RWPE2 (cell line): ENCODE measurements at places on chromosomes 7 and 10.

GRCh38 chr7:16891338-16891737, 9.6 kb upstream of the AGR3 start:
- H3K4me3 ChIP-seq: no peak overlapping the region
- peaks cover 13% of the 10 kb centered on the region for H3K4me1 ChIP-seq
- H3K36me3 ChIP-seq: no peaks in the 10 kb centered on the region

DNA sequence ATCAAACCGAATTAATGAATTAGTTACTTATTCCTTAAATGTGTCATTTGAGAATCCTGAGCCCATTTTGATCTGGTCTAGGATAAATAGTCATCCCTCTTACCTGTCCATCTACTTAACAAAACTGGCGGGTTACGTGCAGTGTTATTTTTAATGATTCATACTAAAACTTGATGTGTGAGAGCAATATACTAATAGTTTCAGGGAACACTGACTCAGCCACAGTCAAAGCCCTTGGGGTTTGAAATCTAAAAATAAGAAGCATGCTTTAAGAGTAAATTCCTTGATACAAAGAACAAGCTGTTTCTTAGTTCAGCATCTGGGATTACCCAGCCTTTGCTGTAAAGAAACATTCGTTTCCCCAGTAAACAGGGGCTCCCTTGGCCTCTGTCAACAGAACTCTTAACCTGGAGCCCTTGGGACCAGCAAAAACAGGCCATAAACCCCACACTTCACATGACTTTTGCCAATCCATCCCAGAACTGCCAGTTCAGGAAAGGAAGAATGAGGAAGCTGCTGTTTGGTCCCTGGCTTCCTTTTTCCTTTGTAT, 370.6 kb upstream of the IGFBP3 start:
- no peak overlapping the region for H3K4me3 ChIP-seq
- no peaks in the 10 kb centered on the region for H3K27me3 ChIP-seq
- peak overlapping the region; percentile 85 for H3K27ac ChIP-seq
- H3K4me1 ChIP-seq: peaks cover 24% of the 10 kb centered on the region
- DNase-seq: no peak

GRCh38 chr7:83663131-83663530, 14.2 kb upstream of the SEMA3E start:
- H3K4me1 ChIP-seq: no peaks in the 10 kb centered on the region
- no peak overlapping the region for H3K27ac ChIP-seq
- H3K4me3 ChIP-seq: no peak overlapping the region
- H3K36me3 ChIP-seq: no peaks in the 10 kb centered on the region
- DNase-seq: no peak

DNA sequence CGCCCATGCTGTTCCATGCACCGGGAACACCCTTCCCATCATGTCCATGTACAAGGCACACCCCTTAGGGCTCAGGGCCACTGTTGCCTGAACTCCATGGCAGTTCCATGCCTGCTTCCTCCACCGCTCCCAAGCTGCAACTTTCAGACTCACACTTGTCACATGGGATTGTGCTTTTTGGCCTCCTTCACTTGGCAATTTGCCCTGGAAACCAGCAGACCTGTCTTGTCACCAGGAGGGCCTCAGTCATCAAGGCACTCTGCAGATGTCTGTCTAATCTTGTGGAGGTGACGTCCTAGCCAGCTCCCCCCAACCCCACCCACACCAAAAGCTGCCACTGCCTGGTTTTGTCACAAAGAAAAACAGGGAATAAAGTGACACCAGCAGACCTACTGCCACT, 47.5 kb downstream of the CARD11 start:
- DNase-seq: no peak
- no peak overlapping the region for H3K27ac ChIP-seq
- H3K4me1 ChIP-seq: no peaks in the 10 kb centered on the region
- no peak overlapping the region for H3K4me3 ChIP-seq
- no peaks in the 10 kb centered on the region for H3K36me3 ChIP-seq
- H3K27me3 ChIP-seq: no peaks in the 10 kb centered on the region

DNA sequence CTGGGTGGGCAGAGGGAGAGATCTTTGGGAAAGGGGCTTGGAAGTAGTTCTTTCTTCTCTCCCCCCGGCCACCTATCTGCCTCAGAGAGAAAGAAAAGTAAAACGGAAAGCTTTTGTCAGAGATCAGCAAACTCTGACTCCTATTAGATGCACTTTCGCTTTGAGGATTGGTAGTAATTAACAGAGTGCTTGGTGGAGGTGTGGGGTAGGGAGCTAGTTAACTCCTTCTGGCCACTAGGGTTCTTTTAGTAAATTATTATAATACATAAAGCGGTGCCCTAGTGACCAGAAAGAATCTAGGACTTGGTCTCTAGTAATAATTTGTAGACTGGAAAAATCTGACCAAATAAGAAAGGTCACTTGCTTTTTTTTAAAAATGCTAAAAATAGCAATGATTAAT, 54.6 kb downstream of the CPVL start:
- H3K36me3 ChIP-seq: no peaks in the 10 kb centered on the region
- no peaks in the 10 kb centered on the region for H3K4me1 ChIP-seq
- H3K27ac ChIP-seq: no peak overlapping the region
- H3K27me3 ChIP-seq: no peaks in the 10 kb centered on the region
- no peak for DNase-seq

DNA sequence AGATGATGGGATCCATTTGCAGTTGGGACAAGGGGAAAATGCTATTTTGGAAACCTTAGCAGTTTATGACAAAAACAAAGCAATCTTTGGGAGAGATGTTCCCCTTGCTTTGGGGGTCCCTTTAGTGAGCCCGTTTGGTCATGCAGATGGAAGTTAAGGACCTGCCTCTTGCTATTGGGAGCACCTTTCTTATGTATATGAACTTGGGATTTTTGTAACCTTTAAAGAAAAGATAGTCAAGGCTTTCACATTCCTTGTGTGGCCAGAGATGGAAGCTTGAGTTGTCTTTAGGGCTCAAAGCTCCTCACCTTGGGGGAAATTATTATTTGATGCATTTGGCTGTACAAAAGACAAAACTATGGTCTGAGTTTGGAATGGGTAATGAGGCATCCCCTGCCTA, 179.0 kb upstream of the PLPP4 start:
- no peak for DNase-seq
- no peaks in the 10 kb centered on the region for H3K27me3 ChIP-seq
- no peak overlapping the region for H3K4me3 ChIP-seq

GRCh38 chr10:113019096-113019495, 69.0 kb downstream of the TCF7L2 start:
- no peak overlapping the region for H3K27ac ChIP-seq
- H3K36me3 ChIP-seq: 0 out of 2 replicates have a peak, but pooled peaks cover 3% of the 10 kb centered on the region
- H3K4me1 ChIP-seq: no peaks in the 10 kb centered on the region
- H3K4me3 ChIP-seq: no peak overlapping the region
- no peak for DNase-seq

GRCh38 chr10:102781090-102781920, 37.6 kb downstream of the WBP1L start:
- no peak for DNase-seq
- no peaks in the 10 kb centered on the region for H3K36me3 ChIP-seq
- H3K27ac ChIP-seq: peak overlapping the region; percentile 73
- no peak overlapping the region for H3K4me3 ChIP-seq
- H3K27me3 ChIP-seq: no peaks in the 10 kb centered on the region

- H3K36me3 ChIP-seq: no peaks in the 10 kb centered on the region
- no peak overlapping the region for H3K4me3 ChIP-seq
- DNase-seq: no peak
- no peaks in the 10 kb centered on the region for H3K27me3 ChIP-seq
- H3K27ac ChIP-seq: no peak overlapping the region
- H3K4me1 ChIP-seq: no peaks in the 10 kb centered on the region
These were observed 483.9 kb upstream of the AUTS2 start for GRCh38 chr7:69114374-69114773.

DNA sequence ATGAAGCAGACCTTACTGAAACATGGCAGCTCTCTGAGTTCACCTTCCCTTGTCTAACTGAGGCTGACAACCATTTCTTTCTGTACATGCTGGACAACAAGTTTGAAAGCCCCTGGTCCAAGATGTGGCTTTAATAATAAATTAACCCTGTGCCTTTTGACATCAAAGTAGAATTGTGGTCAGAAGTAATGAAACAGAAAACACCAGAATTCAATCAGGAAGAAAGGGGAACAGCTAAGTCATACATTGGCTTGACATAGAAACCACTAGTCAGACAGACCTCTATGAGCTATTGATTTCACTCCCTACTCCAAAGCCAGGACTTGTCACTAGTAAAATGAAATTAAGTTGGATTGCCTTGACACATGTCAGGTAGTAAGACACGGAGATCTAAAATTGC, 175.2 kb upstream of the ASAH2 start:
- no peak for DNase-seq
- no peaks in the 10 kb centered on the region for H3K27me3 ChIP-seq
- H3K27ac ChIP-seq: no peak overlapping the region
- peaks cover 7% of the 10 kb centered on the region for H3K4me1 ChIP-seq

DNA sequence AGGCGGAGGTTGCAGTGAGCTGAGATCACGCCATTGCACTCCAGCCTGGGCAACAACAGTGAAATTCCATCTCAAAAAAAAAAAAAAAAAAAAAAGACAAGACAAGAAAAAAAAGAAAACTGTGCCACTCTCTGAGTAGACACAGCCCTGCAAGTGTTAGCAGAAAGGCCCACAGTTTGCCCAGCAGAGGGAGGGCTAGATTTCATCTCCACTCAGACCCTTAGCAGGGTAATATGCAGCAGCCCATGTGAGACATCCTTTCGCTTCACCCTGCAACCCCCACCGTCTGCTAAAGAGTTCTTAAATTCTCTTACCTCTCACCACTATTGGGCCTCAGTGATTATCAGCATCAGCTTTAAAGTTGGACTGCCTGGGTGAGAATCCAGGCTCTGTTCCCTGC, 38.2 kb downstream of the CTNNA3 start:
- H3K27ac ChIP-seq: no peak overlapping the region
- peaks cover 23% of the 10 kb centered on the region for H3K27me3 ChIP-seq

- no peak for DNase-seq
- no peaks in the 10 kb centered on the region for H3K27me3 ChIP-seq
- no peak overlapping the region for H3K27ac ChIP-seq
- H3K36me3 ChIP-seq: peaks cover 46% of the 10 kb centered on the region
These were observed 102.0 kb downstream of the NRF1 start for GRCh38 chr7:129713544-129713943.
